Mesangial cell (primary cell): ENCODE measurements at places on chromosomes 11 and 22. TPM values are rescaled to one million over a fixed set of nuclear protein-coding genes. Genes with fewer than 3 reads are reported as not detected.

Gene ARHGAP8
- 3.9 and 8.9 TPM in 2 replicates for total RNA-seq

Gene MS4A12
- total RNA-seq: not detected in 2 replicates

Gene DRD4
- total RNA-seq: not detected in 2 replicates

Gene DNAJB13
- 0.65 and 3.2 TPM in 2 replicates for total RNA-seq

Gene ALX4
- total RNA-seq: not detected in 2 replicates

Gene TENM4
- total RNA-seq: 53.4 and 77.8 TPM in 2 replicates

Gene SBF2
- total RNA-seq: 14.0 and 25.9 TPM in 2 replicates

Gene TBX1
- total RNA-seq: not detected in 2 replicates

Gene TOMT
- not detected in 2 replicates for total RNA-seq

Gene TECTA
- total RNA-seq: under 0.01 and 0.63 TPM in 2 replicates

Gene TNNI2
- not detected in 2 replicates for total RNA-seq

Gene GPHA2
- not detected in 2 replicates for total RNA-seq

Gene IL17REL
- total RNA-seq: 0.25 TPM in 1 of 2 replicates, not detected in the other

Gene UBE2L6
- total RNA-seq: 11.9 and 50.8 TPM in 2 replicates

Gene FREY1
- 2.7 TPM in 1 of 2 replicates, not detected in the other for total RNA-seq

Gene CUL5
- 17.5 and 26.9 TPM in 2 replicates for total RNA-seq

Gene GAL3ST3
- total RNA-seq: 2.1 and 45.1 TPM in 2 replicates

Gene P2RX3
- not detected in 2 replicates for total RNA-seq

Gene SLC29A2
- 3.3 and 5.2 TPM in 2 replicates for total RNA-seq

Gene KCNJ5
- total RNA-seq: 0.51 TPM in 1 of 2 replicates, not detected in the other

Gene CCDC87
- total RNA-seq: 0.16 and 0.76 TPM in 2 replicates
